ENCODE measurements at places on chromosomes 1 and 21.

DNA sequence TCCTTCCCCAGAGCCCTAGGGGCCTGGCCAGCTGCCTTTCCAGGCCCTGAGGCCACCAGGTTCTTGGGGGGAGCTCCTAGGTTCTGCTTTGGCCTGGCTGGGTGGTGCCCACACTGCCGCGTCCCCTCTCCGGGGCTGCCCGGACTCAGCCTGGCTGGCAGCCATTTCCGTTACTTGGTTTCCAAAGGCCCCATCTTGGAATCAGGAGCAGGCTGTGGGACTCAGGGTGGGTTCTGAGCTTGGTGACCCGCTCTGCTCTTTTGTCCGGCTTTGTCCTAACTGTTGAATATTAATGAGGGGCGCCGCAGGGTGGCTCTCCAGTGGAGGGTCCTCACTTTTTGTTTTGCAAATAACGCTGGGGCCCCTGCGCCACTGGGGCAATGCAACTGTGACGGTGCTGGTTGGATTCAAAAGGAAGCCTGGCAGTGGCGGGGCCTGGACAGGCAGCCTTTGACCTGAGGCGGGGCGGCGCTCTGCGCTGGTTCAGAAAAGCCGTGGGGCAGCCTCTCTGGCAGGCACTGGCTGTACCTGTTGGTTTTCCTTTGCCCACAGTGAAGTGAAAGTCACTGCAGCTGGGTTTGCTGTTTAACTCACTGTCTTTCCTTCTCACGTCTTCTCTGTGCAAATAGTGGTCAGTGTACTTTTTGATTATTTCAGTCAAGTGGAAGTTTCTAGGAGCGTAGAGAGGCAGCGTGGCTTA is 20.2 kb downstream of the SKI start:
- DNase-seq = no peak

GRCh38 chr1:30965924-30966599 is 57.5 kb upstream of the SDC3 start:
- no peak for DNase-seq

GRCh38 chr1:202565890-202566602 is 144.2 kb downstream of the SYT2 start:
- no peak for DNase-seq

GRCh38 chr1:219952361-219952760 is 24.0 kb upstream of the SLC30A10 start:
- DNase-seq = no peak

- no peak for DNase-seq
These were observed 53.5 kb downstream of the CLSTN1 start for GRCh38 chr1:9770298-9770697.
